Suppressor macrophage (primary cell): ENCODE measurements at places on chromosomes 11 and 22.

DNA sequence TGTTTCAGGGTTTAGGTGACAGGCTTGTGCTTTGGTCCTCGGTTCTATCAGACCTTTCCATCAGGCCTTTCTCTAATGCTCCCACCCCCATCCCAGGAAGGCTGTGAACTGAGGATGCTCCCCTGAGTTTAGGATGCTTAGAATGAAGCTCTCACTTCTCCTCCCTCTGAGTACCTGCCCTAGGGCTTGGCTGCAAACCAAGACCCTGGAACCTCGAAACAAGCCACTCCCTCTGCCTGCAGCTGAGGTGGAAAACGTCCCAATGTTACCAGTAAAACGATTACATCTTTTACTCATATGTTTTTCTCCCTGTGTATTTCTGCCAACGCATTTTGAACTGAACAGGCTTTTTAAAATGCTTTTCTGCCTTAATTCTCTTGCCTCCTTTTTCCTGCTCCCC lies 54.5 kb upstream of the BMAL1 start:
- no peak for DNase-seq

- DNase-seq = no peak
These were observed 27.6 kb downstream of the CHKA start for GRCh38 chr11:68093565-68093964.

- peak; percentile 77 for DNase-seq
These were observed 1.3 kb upstream of the PATZ1 start for GRCh38 chr22:31347251-31348008.

DNA sequence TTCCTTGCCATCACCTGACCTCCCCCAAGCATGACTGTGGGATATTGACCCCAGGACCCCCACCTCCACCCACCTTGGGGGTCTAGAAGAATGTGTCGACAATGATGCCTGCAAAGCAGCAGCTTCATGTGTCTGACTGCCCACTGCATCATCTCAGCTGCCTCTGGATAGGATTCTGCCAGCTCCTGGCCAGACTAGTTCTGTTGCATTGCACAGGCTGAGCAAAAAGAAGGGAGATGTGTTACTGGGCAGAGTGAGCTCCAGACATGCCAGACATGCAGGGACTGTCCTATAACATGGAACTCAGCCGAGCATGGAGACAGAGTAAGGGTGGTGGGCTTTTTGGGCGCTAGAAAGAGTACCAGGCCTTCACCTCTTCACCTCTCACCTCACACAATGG lies 36.7 kb downstream of the FBXO7 start:
- DNase-seq = no peak

DNA sequence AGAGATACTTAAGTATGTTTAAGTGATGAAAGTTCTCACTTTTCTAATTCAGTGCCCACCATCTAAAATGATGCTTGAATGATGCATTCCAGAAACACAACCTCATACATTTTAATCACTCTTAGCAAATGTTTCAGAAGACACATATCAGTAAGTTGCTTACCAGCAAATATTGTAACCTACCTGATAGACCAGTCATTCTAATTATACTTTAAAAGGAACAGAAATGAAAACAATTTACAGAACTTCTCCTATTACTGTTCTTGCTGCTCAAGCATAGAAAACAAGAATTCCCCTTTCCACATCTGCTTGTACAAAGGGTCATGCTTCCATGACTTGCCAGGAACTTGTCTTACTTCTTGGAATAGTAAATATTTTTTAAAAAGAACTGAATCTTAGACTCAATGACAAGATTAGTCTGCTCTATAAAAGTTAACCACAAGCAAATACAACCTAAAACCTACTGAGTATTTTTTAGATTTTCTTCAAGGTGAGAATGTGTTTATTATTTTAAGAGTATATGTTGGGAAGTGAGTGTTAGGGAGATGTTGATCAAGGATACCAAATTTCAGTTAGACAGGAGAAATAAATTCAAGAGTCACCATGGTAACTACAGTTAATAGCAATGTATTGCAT lies 82.0 kb upstream of the SC5D start:
- no peak for DNase-seq

GRCh38 chr11:116840224-116840745 lies 2.9 kb upstream of the APOA1 start:
- DNase-seq = no peak
